ENCODE measurements at places on chromosomes 1 and 21.

DNA sequence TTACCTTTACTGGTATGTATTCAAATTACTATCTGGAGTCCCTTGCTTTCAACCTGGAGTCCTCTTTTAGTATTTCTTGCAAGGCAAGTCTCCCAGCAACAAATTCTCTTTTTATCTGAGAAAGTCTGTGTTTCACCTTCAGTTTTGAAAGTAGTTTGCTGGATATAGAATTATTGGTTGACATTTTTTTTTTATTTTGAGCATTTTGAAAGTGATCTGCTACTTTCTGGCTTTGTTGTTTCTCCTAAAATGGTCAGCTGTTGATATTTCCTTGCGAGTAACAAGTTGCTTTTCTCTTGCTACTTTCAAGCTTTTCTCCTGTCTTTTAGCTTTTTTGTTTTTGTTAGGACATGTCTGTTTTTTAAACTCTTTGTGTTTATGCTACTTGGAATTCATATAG is 126.1 kb downstream of the TRIM33 start:
- no peak for DNase-seq

GRCh38 chr1:7150724-7151280 is 365.5 kb downstream of the CAMTA1 start:
- DNase-seq = no peak

GRCh38 chr1:151594143-151594625 is 17.7 kb upstream of the SNX27 start:
- peak; percentile 66 for DNase-seq

- no peak for DNase-seq
These were observed 16.8 kb upstream of the HHAT start for GRCh38 chr1:210311726-210312493.

DNA sequence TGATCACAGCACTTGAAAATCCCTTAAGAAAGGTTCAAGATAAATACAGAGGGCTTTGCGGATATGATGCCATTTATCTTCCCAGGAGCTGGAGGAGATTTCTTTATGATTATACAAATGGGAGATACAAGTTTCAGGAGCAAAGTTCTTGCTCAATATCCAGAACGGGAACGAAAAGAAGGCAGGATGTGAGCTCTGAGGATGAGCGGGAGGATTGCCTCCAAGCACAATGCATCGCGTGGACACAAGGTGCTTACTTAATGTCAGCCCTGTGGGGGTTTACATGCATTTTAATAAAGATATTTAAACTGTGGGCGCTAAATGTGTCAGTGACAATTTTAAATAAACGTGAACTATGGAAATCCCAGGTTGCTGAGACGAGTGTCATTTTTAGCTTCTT is 59.0 kb downstream of the SYT6 start:
- DNase-seq = no peak

- no peak for DNase-seq
These were observed 60.7 kb upstream of the FMN2 start for GRCh38 chr1:240031009-240031408.

- no peak for DNase-seq
These were observed 68.3 kb upstream of the ARHGAP29 start for GRCh38 chr1:94305704-94306103.

DNA sequence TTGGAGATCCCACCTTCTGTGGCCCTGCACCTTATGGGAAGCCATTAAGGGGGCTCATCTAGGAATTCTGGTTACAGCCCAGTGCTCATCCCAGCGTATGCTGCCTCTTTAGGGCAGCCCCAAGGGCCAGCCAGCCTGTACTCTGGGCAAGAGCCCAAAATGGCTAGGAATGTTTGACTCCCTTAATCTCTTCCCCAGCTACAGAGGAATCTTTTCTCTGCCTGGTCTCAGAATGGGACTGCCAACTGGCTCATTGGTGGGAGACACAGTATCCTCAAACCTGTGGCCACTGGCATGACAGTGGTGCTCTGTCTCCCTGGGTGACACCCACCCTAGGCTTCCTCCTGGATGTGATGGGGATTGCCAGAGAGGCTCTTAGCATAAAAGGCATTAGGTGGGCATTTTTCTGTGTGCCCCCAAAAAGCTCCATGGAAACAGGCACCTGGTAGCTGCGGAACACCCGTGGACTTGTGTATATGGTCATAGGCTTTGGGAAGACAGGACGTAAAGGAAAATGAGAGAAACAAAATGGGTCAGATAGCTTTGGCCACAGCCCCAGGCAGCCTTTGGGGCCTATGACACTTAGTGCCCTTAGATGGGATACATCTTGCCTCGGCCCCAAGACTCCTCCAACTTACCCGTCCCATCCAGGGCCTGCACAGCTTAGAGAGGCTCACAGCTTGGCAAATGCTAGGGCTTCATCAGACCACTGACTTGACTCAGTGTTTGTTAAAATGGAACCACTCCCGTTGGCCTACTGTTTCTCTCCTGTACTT is 6.9 kb downstream of the TMEM81 start:
- no peak for DNase-seq

Data from Jurkat, Clone E6-1 (cell line).